ENCODE measurements at places on chromosomes 7 and 10.

DNA sequence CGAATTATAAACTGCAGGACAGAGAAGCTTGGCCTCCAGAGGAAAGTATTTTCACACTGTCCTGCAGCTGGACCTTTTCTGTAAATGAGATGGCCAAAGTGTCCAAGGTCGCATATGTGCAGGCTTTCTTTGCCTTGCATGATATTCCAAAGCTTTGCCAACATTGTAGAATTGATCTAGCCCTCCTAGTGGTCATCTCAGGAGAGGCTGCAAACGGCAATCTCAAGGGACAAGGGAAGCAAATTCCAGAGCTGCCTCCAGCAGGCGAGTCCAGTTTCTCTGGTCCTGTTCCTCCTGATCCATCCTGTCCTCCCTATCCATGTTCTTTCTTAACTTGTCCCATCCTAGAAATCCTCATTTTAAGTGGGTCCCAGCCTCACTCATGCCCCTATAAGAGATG, 373.4 kb upstream of the PCDH15 start:
- no peak for DNase-seq

DNA sequence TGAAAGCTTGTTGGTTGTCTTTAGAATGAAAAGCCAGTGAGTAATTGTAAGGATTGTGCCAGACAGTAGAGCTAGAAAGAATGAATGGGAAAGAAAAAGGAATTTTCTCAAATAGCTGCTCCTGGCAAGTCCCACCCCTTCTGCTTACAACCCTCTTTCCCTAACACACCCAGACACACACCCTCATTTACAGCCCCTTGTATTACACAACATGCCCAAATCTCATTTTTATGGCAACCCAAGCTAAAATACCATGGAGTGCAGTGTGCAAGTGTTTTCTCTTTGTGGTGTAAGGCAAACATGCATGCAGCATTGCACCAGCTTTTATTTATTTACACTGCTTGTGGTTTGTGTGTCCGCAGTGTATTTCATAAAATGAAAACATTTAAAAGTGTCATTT, 1.5 kb downstream of the PRKAR2B start:
- no peak for DNase-seq

DNA sequence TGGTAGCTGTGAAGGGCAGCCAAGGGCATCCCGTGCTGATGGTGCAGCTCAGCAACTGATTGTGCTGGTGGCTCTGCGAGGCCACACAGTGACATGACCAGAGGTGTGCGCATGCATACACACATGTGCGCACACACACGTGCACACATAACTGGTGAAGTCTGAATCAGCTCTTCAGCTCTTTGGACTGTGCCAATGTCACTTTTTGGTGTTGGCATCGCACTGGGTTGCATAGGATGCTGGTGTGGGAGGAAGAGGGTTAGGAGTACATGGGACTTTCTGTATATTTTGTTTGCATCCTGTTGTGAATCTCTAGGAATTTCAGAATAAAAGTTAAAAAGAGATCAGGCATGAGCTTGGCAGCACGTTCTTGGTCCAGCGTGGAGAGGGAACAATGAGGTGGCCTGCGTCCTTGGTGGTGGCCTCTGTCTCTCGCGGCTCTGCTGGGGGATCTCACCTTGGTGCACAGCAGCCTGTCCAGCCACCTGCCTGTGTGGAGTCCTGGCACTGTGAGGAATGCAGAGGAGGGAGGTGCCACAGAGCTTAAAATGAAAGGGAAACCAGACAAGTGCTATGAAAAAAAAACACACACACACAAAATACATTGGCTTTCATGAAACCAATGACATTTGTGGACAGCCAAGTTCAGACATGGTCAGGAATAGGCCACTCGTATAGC, 124.0 kb downstream of the TRRAP start:
- DNase-seq = no peak

DNA sequence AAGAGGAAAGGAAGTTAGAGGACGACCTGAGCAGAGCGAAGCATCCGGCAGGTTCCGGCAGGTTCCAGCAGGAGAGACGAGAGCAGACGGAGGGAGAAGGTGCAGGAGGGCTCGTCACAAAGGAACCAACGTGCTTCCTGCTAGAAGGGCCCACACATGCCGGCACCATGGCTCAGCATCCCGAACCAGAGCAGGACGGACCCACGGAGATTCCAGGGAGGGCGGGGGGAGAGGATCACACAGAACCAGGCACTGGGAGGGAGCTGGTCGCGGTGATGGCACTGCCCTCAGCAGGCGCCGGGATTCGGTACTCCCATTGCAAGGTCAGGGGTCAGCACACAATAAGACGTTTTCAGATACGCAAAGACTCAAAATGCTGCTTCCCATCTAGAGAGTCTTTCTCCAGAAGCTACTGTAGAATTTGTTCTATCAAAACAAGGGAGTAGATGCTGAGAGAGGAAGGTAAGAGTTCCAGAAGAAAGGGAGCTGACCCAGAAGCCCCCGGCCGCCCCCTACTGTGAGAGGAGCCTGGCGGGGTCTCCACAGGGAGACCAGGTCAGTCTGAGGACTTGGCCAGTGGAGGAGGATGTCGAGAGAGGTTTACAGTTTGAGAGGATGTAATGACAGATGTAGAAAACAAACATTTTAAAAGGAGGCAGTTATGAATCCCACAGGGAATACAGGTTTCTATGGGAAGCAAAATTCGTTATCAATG, 23.6 kb upstream of the PWWP2B start:
- DNase-seq = no peak

DNA sequence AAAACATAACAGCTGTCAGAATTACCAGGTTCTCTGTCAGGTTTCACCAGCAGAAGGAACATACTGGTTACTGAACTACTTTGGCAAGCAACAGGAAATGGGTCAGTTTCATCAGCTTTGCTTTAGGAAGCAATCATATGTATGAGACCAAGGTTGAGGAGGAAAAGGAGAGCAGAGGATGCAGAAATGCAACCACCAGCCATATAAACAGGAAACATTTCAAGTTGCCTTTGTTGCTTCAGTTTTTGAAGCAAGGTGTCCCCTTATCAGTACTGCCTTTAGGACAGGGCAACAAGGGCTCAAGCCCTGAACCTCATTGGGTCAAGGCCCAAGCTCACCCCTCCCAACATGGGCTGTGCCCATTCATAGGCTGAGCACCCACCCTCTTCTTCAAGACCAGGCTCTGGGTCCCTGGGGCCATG, 10.2 kb downstream of the HIPK2 start:
- no peak for DNase-seq

GRCh38 chr7:17302575-17303142, 4.2 kb downstream of the AHR start:
- no peak for DNase-seq

- no peak for DNase-seq
Measured at GRCh38 chr10:3869036-3869435, 84.0 kb upstream of the KLF6 start.

DNA sequence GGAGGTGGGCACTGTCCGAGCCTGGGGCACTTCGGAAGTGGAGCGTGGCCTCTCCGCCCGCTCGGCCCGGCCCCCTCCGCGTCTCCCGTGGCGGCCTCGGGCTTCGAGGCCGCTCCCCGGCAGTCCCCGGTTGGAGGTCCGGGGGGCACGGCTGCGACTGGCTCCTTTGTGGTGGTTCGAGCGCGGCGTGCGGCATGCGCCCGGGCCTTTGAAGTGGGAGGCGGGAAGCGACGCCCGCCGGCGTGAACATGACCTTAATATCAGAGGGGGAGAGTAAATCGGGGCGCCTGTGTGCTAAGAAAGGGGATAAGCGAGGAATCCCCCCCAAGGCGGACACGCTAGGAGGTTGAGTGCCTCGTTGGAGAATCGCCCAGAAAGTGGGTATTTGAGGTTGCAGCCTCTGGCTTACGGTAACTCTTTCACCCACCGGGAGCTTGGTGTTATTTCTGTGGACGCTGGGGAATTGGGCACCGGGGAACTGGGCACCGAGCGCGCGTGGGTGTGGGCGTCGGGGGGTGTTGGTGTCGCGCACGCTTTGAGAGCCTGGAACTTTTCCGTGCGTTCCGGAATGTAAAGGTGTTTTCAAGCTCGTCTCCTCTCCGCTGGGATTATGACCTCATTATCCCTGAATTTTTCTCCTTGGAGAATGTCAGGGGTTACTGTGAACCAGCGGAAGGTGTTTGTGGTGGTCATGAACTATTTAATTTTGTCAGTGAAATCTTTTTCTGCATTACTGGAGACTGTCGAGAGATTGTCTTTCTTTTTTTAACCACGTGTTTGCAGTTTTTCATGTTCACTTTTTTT, 660 bp downstream of the SUV39H2 start:
- DNase-seq = peak; percentile 13

DNA sequence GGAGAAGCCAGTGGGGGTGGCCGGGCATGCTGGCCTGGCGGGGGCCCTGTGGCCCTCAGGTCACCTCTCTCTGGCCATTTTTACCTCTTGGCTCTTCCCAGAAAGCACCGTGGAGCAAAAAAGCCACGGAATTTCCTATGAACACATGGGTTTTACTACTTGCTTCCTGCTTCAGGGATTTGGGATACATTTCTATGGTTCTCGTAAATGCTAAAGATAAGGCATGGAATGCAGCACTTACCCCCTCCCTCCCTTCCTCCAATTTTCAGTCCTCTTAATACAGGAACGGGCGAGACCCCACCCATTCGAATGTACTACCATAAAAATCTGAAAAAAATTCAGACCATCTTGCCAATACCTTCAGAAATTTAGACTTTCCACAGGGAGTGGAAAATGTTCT, 279.7 kb downstream of the ARHGAP12 start:
- no peak for DNase-seq

DNA sequence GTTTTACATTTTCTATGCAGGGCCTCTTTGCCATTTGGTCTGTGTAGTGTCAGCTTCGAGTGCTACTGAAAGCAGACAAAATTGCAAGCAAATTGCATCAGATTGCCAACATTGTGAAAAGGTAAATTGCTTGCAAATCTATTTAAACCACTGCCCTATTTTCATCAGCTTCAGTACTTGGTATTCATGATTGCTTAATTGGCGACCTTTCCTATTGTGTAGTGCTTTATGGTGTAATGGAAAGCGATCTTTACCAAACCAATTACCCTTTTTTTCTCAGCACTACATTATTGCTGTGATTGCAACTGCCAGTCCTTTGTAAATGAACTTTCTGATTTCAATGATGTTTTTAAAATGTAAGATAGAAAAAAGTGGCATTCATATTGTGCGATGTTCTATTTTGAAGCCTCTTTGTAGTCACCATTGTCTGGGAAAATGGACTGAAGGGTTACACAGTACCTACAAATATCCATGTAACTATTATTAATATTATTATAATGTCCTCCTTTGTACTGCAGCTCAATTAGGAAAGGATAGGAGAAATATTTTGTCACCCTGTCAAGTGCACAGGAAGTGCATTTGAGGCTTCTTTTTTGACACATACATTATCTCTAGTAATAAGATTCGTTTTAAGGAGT, 177.7 kb upstream of the SP8 start:
- no peak for DNase-seq

- DNase-seq = peak; percentile 50
Measured at GRCh38 chr7:102404005-102404861, 8.1 kb downstream of the PRKRIP1 start.

GRCh38 chr7:69166979-69167516, 431.2 kb upstream of the AUTS2 start:
- no peak for DNase-seq

GRCh38 chr10:84845628-84846261, 517.4 kb downstream of the CCSER2 start:
- no peak for DNase-seq

GRCh38 chr7:23380556-23380955, 81.4 kb downstream of the MALSU1 start:
- no peak for DNase-seq

GRCh38 chr10:132995909-132996602, 53.7 kb upstream of the CFAP46 start:
- DNase-seq = no peak

DNA sequence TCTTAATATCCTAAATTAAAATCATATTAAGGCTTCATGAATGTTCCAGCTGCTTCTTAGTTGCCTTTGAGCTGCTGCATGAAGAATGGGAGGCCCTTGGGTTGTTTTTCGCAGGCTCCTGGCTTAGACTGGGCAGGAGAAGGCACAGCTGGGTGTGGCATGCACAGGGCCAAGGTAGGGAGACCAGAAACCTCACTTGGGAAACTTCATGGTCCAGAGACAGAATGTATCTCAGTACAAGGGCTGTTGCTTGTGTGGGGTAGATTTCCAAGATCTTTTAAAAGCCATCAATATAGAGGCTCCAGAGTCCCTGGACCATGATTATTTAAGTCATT, 49.9 kb downstream of the BUB3 start:
- DNase-seq = no peak

DNA sequence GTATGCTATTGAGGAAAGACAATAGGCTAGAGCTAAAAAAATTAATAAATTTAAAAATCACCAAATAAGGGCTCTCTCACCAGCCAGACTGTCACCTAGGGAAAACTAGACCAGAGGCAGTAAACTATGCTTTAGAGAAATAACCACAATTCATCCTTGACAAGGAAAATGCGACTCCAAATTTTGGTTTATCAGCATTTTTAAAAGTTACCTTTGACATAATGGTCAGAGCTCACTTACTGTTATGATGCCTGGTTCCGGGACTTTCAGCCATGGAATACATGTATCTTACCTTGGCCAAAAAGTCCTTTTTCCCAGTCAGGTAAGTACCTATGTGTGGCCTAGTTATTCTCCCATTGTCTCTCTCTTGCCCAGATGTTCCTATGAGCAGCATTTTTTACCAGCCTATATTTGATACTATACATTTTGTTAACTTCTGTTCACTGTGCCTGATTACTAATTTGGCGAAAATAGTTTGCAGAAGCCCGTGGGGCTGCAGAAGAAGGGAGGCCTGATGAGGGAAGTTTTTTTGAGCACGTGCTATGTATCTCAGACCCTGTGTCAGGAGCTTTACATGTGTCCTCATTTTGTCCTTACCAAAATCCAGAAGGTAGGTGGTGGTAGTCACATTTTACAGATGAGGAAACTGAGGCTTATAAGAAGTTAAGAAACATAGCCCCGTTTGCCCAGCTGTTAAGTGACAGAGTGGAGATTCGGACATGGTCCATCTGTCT, 149.7 kb downstream of the CELF2 start:
- DNase-seq = no peak

- no peak for DNase-seq
Measured at GRCh38 chr10:6390213-6390845, 187.6 kb downstream of the PFKFB3 start.

- no peak for DNase-seq
Measured at GRCh38 chr10:117710181-117710798, 167.7 kb downstream of the EMX2 start.

DNA sequence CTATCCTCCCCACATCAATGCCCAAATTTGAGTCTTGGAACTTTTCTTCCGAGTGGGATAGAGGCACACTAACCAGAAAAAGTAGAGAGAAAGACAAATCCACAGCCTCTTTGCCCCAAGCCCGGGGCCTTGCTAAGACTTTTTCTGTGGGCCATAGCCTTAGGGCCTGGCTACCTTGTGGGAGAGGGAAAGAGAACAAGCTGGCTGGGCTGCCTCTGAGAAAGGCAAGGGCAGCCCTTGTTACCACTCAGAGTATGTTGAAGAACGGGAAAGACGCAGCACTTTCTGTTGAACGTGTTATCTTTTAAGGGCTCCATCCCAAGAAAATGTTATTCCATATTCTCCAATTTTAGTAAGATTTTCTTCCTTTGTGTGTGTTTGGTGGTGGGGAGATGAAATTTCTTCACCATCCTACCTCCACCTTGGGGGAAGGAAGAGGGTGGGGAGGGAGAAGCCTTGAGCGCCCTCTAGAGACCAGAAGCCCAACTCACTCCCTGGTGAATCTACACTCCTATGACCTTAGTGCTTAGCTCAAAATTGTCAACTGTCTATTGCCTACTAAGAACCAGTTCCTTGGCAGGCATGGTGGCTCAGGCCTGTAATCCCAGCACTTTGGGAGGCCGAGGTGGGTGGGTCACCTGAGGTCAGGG, 3.9 kb upstream of the NRF1 start:
- DNase-seq = peak; percentile 11

Data from effector CD4-positive, alpha-beta T cell (primary cell).